ENCODE measurements at places on chromosomes 16 and 17.
A peak's percentile ranks its signal among the peaks of the same experiment; 100 is the strongest.

- DNase-seq = peak; percentile 65
Measured at GRCh38 chr17:43024407-43025289, at the start of gene RND2. Gene RND2, plus strand, starts transcription at chr17:43025231. Its CDS starts 117 bp downstream, at chr17:43025348.

DNA sequence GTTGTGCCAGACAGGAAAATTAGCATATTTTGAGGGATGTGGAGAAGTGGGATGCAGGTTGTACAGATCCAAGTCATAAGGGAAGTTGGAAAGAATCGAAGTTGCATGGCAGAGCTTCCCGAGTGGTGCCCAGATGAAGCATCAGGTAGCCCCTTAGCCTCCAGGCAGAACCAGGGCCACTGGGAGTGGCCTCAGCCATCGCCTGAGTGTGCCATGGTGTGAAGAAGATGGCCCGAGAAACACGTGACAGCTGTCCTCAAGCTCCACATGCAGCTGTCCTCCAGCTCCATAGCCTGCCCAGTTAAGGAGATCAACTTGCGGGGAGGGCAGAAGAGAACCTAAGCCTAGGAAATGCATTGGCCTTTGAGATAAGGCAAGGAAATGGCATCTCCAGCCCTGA is 33.5 kb downstream of the TMC6 start:
- DNase-seq = no peak

- DNase-seq = no peak
Measured at GRCh38 chr17:45298546-45299285, 18.1 kb downstream of the MAP3K14 start.

DNA sequence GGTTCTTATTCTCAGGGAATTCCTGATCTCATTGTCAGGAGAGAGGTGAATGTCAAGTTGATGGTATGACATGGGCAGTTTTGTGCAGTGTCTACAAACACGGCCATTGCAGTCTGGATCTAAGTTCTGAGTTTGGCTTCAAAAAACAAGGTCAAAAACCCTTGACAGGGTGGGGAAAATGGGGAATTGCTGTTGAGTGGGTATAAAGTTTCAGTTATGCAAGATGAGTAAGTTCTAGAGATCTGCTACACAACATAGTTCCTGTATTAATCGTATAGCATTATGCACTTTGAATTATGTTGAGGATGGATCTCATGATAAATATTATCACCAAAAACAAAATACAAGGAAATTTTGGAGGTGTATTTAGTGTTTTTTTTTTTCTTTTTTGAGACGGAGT is 36.6 kb upstream of the CARMIL2 start:
- no peak for DNase-seq

DNA sequence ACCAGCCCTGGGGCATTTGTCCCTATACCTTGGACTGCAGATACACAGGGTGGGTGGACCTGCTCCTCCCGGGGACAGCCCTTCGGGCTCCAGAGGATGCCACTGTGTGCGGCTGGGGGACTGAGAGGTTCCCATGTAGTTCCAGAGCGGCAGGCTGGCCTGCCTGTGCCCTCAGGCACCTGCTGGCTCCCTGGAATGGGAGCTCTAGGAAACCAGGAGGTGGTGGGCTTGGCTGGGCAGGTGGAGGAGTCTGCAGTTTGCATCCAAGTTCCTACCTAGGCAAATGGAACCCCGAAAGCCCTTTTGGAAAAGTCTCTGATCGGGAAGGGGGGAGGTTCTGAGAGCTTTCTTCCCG is 982 bp downstream of the DBNDD1 start:
- no peak for DNase-seq

DNA sequence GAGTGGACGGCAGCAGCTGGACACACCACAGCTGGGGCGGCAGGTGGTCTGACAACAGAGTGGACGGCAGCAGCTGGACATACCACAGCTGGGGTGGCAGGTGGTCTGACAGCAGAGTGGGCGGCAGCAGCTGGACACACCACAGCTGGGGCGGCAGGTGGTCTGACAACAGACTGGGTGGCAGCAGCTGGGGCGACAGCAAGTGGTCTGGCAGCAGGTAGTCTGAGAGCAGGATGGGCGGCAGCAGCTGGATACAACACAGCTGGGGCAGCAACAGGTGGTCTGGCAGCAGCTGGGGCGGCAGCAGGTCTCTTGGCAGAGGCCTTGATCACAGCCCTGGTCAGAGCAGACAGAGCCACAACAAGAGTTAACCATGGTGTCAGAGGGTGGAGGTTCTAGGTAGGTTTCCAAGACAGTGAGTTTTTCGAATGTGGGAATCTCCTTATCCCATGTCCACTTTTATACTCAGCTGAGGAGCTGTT is at the start of gene KRTAP4-1:
KRTAP4-1 (minus strand) TSS at position 432 of the 482 bp plus-strand sequence; CDS start at position 375, 57 bp downstream.
- DNase-seq = no peak

DNA sequence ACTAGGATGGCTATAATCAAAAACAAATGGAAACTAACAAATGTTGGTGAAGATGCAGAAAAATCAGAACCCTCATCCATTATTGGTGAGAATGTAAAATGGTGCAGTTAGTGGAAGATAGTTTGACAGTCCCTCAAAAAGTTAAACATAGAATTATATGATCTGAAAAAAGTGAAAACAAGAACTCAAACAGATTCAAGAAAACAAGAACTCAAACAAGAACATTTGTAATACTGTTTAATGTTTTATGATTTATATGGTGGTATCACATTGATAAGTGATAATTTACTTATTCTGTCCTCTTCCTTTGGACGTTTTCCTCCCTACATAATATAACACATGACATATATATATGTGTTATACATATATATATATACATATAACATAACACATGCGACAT is 12.0 kb downstream of the USP31 start:
- no peak for DNase-seq

GRCh38 chr16:13926891-13927290 is 6.9 kb downstream of the ERCC4 start:
- DNase-seq = no peak

- DNase-seq = no peak
Measured at GRCh38 chr16:73124097-73124652, 76.2 kb upstream of the ZFHX3 start.

- no peak for DNase-seq
Measured at GRCh38 chr16:2966808-2967191, 2.3 kb upstream of the PAQR4 start.

DNA sequence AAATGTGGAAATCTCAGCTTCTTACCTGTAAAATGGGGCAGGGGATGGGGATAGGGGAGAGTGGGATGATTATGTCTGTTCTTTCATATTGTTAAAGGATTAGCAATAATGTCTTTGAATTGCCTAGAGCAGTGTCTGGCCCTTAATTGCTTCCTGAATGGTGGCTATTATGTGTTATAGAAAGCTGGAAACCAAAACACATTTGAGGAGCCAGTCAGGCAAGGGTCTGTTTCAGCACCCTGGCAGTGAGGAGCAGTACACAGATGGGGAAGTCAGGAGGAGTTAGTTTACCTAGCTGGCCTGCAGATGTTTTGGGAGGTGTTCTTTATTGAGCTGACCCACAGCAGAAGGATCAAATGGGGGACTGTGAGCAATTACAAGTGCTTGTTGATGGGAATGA is 63.0 kb downstream of the NUP93 start:
- DNase-seq = no peak

DNA sequence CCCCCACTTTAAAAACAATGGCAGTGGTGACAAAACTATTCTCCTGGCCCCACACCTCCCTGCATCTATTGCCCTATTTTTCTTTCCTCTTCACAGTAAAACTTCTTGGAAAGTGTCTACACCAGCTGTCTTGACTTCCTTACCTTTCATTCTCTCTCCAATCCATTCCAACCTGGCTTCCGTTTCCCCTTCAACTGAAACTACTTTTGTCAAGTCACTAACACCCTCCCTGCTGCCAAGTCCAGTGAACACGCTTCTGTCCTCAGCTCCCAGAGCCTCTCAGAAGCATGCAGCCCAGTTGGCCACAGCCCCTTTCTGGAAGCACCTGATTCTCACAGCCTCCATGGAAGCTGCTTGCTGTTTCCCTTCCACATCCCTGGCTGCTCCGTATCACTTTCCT is 4.0 kb upstream of the SCN4A start:
- DNase-seq = no peak

DNA sequence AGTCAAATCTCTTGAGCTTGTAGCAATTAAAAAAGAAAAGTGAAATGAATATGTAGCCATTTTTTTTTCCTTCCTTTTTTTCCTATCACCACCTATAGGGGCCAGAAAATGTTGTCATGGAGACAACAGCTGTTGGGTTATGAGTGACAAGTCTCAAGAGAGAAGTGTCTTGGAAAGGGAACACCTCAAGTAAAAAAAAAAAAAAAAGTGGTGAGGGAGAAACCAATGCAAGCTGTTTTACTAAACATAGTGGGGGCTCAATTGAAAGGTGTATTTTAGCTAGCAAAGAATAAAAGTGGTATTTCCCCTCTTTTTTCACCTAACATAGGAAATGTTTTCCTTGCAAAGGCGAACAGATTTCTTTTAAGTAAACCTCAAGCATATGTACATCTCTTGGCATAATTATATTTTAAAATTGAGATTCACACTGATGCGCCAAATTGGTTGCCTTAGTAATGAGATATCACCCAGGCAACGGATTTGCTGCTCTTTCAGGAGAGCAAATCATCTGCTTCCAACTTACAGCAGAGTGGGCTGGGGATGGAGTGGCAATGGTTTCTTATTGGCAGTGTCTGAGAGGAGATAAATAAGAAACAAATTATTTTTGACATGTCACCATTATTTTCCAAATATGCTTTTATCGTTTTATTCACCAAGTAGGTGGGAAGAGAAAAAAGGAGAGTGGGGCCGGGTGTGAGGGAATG is 183.6 kb downstream of the MYO1D start:
- no peak for DNase-seq

DNA sequence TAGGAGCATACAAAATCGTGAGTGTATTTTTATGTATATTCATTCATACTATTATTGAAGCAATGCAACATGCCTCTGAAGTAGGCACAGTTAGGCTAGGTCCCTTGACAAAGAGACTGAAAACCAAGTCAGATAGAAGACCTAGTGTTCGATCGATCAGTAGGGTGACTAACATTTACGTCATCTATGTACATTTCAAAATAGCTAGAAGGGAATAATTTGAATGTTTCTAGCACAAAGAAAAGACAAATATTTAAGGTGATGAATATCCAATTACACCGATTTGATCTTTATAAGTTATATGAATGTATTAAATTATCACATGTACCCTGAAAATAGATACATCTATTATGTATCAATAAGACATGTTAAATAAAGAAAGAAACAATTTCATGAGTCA is 610.1 kb downstream of the TOX3 start:
- no peak for DNase-seq

DNA sequence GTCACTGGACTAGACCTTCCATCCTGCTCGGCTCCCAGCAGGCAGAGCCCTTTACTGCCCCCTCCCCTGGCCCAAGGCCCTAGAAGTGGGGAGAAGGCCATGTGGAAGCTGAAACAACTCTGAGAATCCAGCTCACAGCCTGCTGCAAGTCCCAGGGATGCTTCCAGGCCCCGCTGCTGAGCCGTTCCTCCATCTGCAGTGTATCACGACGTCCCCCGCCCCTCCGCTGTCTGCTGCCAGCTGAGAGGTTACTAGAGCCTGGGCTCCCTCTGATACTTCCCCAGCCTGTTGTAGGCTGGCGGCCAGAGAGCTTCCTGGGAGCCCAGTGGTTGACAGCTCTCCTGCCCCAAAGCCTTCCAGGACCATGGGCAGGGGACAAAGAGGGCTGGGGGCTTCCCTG is 118.2 kb downstream of the MGAT5B start:
- no peak for DNase-seq

GRCh38 chr17:45578516-45579455 is 88.3 kb upstream of the PLEKHM1 start:
- DNase-seq = no peak

DNA sequence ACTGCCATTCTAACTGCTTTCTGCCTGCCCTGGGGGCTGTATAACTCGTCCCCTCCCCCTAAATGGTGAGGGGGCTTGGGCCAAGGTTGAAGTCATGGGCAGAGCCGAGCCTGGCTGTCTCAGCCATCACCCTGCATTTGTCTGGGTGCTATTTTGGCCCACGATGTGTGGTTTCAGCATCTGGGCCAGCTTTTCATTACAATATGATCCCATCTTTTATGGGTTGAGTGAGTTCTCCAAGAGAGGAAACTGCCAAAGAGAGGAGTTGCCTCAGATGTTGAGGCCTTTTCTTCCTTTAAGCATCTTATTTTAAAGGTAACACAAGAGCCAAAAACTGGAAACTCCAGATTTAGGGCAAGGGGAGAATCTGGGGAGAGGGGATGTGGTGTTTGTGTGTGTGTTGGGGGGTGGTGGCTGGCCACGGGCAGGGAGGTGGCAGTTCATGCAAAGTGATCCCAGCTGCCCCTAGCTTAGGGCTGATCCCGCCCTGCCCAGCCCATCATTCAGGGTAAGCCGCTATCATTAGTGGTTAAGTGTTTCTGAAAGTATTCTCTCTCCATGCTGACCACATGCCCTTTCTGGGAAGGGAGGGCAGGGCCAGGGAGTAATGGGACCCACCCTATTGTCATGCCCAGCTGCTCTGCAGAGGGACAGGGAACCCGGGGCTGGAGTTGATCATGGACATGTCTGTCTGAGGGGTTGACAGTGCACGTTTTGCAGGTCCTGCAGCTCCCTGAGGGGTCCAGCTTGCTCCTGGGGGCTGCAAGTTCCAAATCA is 83.2 kb upstream of the CLEC18A start:
- DNase-seq = no peak

- no peak for DNase-seq
Measured at GRCh38 chr16:69937465-69937951, 13.6 kb upstream of the CLEC18A start.

DNA sequence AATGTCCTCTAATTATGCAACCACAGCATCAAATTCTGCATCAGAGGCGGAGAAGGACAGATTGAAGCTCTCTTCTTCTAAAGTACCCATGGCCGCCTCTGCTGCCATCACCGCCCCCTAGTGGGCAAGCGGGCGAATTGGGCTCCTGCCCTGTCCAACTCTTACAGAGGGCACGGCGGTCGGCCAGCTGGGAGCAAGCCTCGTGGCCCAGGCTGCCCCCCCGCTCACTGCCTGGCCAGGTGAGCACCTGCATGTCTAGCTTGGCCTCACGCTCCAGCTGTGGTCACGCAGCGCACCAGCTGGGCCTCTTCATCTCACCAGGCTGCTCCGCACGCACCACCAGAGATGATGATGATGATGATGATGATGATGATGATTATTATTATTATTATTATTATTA is 146.1 kb upstream of the TOM1L1 start:
- no peak for DNase-seq

GRCh38 chr16:12661656-12662172 is 142.0 kb downstream of the CPPED1 start:
- no peak for DNase-seq

- DNase-seq = no peak
Measured at GRCh38 chr17:68394608-68395331, 62.5 kb downstream of the WIPI1 start.

- no peak for DNase-seq
Measured at GRCh38 chr16:67053767-67054334, 24.9 kb downstream of the CBFB start.

- no peak for DNase-seq
Measured at GRCh38 chr17:73591296-73592078, 52.8 kb downstream of the SDK2 start.

- DNase-seq = no peak
Measured at GRCh38 chr17:20091174-20092029, 82.2 kb downstream of the SPECC1 start.

DNA sequence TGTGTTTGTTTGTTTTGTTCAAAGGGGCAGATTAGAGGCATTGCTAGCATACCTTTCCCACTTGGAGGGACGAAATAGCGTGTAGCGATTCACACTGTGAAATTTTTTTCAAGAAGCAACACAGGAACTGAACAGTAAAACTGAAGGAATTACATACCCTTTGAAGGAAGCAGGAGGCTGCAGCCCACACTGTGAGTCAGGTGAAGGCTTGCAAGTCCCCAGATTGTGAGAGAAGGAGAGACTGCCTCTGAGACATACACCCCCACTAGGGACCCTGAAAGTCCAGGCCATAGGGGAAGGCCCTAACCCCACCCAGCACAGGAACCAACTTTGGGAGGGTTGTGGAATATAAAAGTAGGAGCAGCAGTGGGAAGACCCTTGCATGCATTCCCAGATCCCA is 69.6 kb upstream of the HS3ST3A1 start:
- no peak for DNase-seq
